Thymus (tissue), 14 donors: ENCODE measurements at places on chromosomes 12 and 14. TPM values are rescaled to one million over a fixed set of nuclear protein-coding genes. Genes with fewer than 3 reads are reported as not detected.

- no peak overlapping the region for H3K4me3 ChIP-seq
- no peak for DNase-seq
- H3K4me1 ChIP-seq, result no peaks in the 10 kb centered on the region
- H3K27me3 ChIP-seq, result no peaks in the 10 kb centered on the region
- H3K36me3 ChIP-seq, result no peaks in the 10 kb centered on the region
These were observed 289.5 kb downstream of the TMEM132D start for GRCh38 chr12:129614221-129614885.

GRCh38 chr12:31518680-31519227 is 72.2 kb downstream of the DENND5B start:
- no peak overlapping the region for H3K27ac ChIP-seq
- H3K27me3 ChIP-seq, result no peaks in the 10 kb centered on the region
- H3K4me1 ChIP-seq, result no peaks in the 10 kb centered on the region
- H3K4me3 ChIP-seq, result no peak overlapping the region
- DNase-seq, result no peak

- H3K27me3 ChIP-seq, result no peaks in the 10 kb centered on the region
- H3K4me1 ChIP-seq, result no peaks in the 10 kb centered on the region
- no peaks in the 10 kb centered on the region for H3K36me3 ChIP-seq
- no peak for DNase-seq
These were observed 7.7 kb upstream of the IFNG-AS1 start for GRCh38 chr12:67981287-67982162.

Gene MTHFD1
- total RNA-seq, result 38.3 TPM
